ENCODE measurements at places on chromosomes 6 and 20.

- no peak for DNase-seq
These were observed 490.4 kb upstream of the ADGRB3 start for GRCh38 chr6:68144667-68145066.

DNA sequence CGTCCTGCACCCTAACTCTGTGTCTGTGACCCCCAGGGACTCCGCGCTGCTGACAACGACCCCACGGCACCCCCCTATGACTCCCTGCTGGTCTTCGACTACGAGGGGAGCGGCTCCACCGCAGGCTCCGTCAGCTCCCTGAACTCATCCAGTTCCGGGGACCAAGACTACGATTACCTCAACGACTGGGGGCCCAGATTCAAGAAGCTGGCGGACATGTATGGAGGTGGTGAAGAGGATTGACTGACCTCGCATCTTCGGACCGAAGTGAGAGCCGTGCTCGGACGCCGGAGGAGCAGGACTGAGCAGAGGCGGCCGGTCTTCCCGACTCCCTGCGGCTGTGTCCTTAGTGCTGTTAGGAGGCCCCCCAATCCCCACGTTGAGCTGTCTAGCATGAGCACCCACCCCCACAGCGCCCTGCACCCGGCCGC lies 129.0 kb downstream of the TAF4 start:
- DNase-seq = no peak

- DNase-seq = no peak
These were observed 62.0 kb upstream of the FAM184A start for GRCh38 chr6:119140196-119141140.

DNA sequence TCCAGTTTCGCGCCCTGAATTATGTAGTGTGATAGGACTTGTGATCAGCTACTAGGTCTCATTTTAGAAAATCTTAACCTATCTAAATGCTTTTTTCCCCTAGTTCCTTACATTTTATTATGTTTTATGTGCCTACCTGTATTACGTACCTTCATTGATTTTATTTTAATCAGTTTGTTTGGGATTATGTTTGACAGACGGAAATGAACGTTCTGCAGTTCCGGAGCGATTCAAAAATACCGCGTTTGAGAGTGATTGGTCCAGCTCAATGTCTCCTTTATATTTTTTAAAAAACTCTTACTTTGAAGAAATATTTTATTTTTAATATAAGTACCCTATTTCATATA lies 114.3 kb upstream of the BTN3A2 start:
- DNase-seq = peak; percentile 66

- no peak for DNase-seq
These were observed 2.1 kb downstream of the SLC35B2 start for GRCh38 chr6:44255105-44255808.

GRCh38 chr20:3235666-3236324 lies 3.2 kb downstream of the SLC4A11 start:
- DNase-seq = peak; percentile 26

GRCh38 chr20:45993197-45993951 lies 15.3 kb upstream of the MMP9 start:
- DNase-seq = no peak

- no peak for DNase-seq
These were observed 2.6 kb downstream of the VGLL2 start for GRCh38 chr6:117267766-117268534.

DNA sequence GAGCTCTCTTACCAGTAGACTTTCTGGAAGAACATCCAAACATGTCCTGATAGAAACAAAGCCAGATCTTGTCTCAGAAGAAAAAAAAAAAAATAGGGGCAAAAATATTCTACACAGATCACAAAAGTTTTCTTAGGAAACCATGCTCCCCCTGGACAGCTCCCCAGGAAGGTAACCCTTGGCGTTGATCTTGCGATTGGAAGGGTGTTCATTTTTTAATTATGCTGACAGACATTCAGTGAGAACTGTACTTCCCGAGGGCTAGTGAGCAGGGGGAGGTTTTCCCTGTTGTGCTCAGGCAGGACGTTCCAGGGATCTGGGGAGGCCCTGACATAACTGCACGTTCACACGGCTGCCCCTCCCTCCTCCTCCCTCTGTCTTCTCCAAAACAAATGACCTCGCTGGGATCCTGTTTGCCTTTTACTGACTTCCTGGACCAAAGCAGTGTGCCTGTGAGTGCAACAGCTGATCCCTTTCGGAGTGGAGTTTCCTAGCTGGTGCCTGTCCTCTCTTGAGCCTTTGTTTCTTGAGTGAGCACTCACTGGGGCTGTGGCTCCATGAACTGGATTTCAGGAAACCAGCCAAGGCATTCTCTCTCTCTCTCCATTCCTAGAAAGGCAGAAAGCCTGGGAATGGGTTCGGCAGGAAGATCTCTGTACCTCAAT lies 46.7 kb downstream of the MARCKS start:
- peak; percentile 51 for DNase-seq

GRCh38 chr6:107607116-107607515 lies 117.2 kb downstream of the SOBP start:
- peak; percentile 39 for DNase-seq

DNA sequence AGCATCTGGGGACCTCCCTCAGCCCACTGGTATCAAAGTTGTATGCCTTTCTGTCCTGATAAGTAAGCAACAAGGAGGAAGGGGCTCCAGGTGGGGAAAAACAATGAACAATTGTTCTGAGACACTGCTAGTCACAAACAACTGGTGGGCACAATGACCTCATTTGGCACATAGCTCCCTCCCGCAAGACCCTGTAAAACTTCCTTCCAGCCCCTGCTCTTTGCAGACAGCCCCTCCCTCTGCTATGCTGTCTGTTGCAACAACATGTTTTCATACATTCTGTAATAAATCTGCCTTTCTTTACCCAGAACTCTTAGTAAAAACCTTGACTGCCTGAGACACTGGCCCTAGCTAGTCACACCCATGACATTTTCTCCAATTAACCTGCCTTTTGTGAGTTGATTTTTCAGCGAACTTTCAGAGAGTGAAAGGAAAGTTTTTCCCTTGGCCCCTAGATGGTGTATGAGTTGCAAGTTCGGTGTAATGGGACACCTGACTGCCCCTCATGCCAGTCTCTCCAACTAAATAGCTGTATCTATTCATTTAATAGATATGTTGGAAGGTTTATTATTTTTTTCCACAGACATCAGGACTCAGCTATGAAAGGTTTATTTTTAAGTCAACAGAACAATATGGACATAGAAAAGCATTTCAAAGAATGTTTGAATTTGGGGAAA lies 142.3 kb upstream of the SLC22A16 start:
- peak; percentile 13 for DNase-seq
